ENCODE measurements at places on chromosomes 5 and 9. TPM values are rescaled to one million over a fixed set of nuclear protein-coding genes. Genes with fewer than 3 reads are reported as not detected.

Gene PHYKPL
- polyA plus RNA-seq: 31.8 TPM

Gene STOM
- 114 TPM for polyA plus RNA-seq

Gene IL3
- polyA plus RNA-seq: not detected

Gene PCDHB4
- polyA plus RNA-seq: 5.0 TPM

Gene WNK2
- polyA plus RNA-seq: 1.0 TPM

Gene PCDHB12
- polyA plus RNA-seq: 2.9 TPM

Gene MYOZ3
- polyA plus RNA-seq: 1.6 TPM

Gene CAVIN4
- polyA plus RNA-seq: 0.30 TPM

Gene BOD1
- polyA plus RNA-seq: 76.1 TPM

Gene ZNF354B
- polyA plus RNA-seq: 9.5 TPM

Gene CDH9
- not detected for polyA plus RNA-seq

Gene SLC34A1
- polyA plus RNA-seq: not detected

Gene PELO
- polyA plus RNA-seq: 6.3 TPM

Gene PCDHGA7
- polyA plus RNA-seq: 1.3 TPM

Gene SERINC5
- 12.7 TPM for polyA plus RNA-seq

Gene AK6
- polyA plus RNA-seq: 40.2 TPM

Gene DRD1
- polyA plus RNA-seq: 0.42 TPM

Gene CDKN2A
- polyA plus RNA-seq: 1.3 TPM

Gene SPACA9
- 8.2 TPM for polyA plus RNA-seq

Gene FBP1
- polyA plus RNA-seq: 1.2 TPM

Gene SCGB3A2
- 0.36 TPM for polyA plus RNA-seq

Gene PAPPA
- polyA plus RNA-seq: 0.61 TPM

Gene SHISAL2B
- not detected for polyA plus RNA-seq

Gene SPRY4
- polyA plus RNA-seq: 2.0 TPM

Gene KCNN2
- 0.68 TPM for polyA plus RNA-seq

Gene CKMT2
- 11.1 TPM for polyA plus RNA-seq

Gene GRXCR2
- polyA plus RNA-seq: not detected

Gene CDC25C
- 0.30 TPM for polyA plus RNA-seq

Gene BAAT
- not detected for polyA plus RNA-seq

Gene TAF1L
- 0.03 TPM for polyA plus RNA-seq

Gene ATOX1
- polyA plus RNA-seq: 72.8 TPM

Gene IFNA2
- not detected for polyA plus RNA-seq

Gene CAST
- 61.2 TPM for polyA plus RNA-seq

Gene OR1J4
- not detected for polyA plus RNA-seq

Gene ZNF879
- polyA plus RNA-seq: 3.1 TPM

Data from ovary (tissue), 10 donors.